ENCODE measurements at places on chromosomes 6 and 20.
A peak's percentile ranks its signal among the peaks of the same experiment; 100 is the strongest.

DNA sequence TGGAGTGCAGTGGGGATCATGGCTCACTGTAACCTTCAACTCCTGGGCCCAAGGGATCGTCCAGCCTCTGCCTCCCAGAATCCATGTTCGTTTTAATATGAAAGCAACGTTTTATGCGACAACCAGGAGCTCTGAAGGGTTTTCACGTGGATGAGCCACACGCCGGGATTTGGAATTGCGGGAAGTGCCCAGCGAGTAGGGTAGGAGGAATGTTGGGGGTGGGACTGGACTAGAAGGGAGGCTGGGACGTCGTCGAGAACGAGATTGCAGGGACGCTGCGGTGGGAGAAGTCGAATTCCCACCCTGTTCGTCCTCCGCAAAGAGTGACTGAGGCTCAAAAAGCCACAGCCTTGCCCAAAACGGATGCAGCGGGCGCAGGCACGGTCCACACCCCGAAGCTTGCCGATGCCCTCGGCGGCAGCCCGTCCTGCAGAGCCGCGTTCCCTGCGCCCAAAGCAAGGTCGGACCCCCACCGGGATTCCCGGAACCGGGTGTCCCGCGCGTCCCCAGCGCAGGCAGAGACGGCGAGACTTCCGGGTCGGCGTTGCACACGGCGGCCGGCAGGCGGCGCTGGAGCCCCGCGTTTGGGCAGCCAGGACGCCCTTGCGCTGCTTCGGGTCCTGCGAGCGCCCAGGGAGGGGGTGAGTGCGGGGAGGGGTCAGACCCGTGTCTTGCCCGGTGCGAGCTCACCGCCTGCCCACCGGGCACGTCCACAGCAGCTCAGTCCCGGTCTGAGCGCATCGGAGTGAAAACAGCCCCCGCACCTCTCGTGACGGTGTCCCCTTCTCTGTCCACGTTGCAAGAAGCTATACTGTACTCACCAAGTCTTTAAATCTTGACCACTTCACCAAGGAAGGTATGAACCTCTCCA, 87.8 kb downstream of the DHX35 start:
- DNase-seq, result no peak

DNA sequence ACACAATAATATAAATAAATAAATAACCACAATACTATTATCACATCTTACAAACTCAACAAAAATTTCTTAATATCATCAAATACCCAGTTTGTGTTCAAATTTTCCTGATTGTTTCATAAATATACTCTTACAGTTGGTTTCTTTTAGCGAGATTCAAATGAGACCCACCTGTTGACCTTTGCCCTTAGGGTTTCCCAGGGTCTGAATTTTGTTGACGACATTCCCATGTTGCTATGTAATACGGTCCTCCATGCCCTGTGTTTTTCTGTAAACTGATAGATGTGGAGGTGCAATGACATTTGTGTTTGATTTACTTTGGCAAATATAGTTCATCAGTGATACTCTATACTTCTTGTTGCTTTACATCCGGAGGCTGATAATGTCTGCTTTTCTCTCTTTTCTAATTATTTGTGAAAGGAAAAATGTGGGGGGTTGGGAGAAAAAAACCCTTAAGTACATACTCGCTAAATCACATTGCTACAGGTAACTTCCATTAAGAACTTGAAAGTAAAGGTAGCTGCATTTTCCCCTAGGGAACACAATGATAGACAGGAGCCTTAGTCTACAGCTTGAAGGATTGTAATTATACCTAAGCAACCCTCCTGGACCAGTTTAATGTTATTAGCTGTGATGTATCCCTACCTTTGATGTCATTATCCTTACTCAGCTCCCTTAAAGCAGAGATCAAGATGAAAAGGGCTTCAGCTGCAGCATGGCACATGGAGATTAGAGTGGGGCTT, 6.6 kb downstream of the MOG start:
- DNase-seq, result no peak

DNA sequence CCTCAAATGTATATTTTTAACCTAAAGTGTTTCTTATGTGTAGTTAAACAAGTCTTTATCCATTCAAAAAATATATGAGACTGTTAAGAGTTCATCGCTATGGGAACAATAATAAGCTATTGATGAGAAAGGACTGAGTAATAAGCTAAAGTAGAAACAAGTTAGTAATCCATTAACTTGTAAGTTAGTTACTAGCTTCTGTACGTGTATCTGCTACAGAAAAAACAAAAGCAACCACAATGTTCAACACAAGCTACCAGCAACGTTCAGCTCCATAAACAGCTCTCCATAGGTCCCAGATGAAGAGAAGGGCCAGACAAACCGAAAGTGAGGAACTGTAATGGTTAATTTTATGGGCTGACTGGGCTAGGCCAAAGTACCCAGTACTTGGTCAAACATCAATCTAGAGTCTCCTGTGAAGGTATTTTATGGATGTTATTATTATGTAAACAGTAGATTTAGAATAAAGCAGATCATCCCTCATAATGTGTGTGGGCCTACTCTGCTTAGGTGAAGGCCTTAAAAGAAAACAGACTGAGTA, 33.8 kb upstream of the FAM135A start:
- no peak for DNase-seq

DNA sequence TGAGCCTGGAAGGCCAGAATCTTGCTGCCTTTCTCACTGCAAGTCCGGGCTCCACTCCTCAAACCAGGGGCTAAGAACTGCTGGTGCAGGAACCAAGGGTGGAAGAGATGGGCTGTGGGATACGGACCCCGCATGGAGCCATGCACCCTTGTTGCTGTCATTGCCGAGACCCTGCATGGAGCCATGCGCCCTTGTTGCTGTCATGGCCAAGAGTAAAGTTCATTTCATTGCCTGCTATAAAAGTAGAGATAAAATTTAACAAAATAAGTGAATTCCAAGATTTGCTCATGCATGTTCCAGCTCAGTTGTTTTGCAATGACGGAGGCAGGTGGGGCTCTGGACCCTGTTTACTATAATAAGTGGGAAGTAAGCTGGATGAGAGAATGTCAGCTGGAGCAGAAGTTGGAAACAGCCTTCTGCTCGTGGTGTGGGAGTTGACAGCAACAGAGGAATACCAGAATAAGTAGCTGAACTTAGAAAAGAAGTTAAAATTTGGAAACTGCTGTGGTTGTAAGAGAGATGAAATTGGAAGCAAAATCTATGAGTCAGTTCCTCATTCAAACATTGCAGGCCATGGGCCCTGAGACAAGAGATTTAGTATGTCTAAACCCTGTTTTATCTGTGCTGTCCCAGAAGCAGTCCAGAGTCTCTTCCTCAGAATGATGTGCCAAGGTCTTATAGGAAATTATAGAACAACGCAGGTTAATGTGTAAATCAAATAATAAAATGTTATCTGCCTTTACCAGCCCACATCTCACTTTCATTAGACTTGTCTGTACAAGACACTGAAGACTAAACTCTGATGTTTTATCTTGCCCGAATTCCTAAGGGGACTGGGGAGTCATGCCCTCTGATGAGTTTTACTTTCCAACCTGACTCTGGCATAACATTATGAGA, 15.8 kb upstream of the THBS2 start:
- DNase-seq, result no peak

GRCh38 chr6:140732155-140732554, 1357.7 kb upstream of the CITED2 start:
- no peak for DNase-seq

DNA sequence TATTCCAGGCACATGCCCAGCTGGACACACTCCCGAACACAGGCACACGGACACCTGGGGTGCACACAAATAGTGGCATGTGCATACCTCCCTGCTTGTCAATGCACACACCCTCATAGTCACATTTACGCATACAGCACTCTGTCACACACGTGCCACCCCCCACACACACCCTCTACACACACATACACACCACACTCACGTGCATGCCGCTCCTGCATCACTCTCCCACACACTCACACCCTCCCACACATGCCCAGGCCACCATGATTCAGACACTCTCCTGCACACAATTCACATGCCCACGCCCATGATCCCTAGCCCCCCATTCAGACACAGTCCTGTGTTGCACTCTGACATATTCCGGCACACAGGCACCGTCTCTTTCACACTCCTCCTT, 13.0 kb downstream of the SIRPA start:
- no peak for DNase-seq

DNA sequence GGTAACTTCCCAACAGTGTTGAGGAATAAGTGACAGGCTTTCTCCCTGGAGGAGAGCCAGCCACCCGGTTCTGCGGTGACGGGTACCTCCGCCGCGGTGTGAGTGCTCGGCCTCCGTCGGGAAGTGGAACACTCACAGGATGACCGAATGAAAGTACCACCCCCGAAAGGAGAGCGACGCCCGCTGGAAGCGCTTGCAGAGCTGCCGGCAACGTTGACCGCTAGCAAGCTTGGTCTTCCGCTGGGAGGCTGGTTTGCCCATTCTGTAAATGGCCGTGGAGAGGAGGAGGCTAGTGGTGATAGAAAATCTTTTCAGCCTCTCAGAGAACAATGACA, 614 bp upstream of the TMEM242 start:
- no peak for DNase-seq

- no peak for DNase-seq
Observed at GRCh38 chr6:30037182-30037788, 23.8 kb upstream of the POLR1H start.

DNA sequence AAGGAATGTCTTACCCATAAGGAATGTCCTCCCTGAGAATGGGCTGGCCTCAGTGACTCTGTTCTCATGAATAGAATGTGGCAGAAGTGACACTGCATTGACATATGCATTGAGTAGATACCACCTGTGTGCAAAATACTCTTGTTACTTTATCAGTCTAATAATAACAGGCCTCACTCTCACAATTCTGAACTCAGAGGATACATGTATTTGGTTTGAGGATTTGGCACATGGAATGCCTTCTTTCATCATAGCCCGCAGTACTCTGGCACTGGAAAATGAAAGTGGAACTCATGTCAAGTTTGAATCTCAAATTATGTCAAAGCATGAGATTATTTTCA, 52.9 kb upstream of the PLCB4 start:
- DNase-seq, result no peak

DNA sequence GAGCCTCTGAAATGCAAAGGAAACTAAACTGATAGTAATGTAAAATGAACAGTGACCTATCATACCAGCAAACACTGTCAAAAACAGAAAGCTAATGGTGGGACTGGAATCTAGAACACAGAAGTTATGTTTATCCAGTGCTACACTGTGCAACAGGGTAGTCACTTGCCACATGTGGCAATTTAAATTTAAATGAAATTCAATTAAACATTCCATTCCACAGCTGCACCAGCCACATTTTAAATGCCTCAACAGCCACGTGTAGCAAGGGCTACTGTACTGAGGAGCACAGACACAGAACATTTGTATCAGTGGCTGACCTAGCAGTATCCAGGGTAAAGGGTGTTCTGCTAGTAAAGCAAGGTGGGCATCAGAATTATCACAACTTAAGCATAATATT, 5.6 kb upstream of the POLR1H start:
- DNase-seq, result no peak

GRCh38 chr20:48679599-48679998, 148.2 kb downstream of the PREX1 start:
- DNase-seq, result no peak

- no peak for DNase-seq
Observed at GRCh38 chr6:2816158-2816557, 25.5 kb downstream of the SERPINB1 start.

DNA sequence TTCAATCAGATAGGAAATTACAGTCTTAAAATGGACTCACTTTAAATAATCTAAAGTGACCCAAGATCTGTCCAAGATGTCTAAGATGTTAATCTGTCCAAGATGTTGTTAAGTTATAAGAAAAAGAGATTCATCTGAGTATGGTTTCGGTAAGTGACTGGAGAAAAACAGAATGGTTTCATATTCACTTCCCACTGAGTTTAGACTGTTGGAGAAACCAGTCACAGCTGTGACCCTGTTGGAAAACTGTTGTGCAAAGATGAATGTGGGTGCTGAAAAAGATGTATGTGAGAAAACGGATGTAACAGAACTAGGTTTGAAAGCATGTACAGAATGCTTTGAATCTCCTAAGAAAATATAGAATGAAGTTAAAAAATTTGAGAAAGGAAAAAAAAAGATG, 325.9 kb downstream of the COL12A1 start:
- DNase-seq, result peak; percentile 34

DNA sequence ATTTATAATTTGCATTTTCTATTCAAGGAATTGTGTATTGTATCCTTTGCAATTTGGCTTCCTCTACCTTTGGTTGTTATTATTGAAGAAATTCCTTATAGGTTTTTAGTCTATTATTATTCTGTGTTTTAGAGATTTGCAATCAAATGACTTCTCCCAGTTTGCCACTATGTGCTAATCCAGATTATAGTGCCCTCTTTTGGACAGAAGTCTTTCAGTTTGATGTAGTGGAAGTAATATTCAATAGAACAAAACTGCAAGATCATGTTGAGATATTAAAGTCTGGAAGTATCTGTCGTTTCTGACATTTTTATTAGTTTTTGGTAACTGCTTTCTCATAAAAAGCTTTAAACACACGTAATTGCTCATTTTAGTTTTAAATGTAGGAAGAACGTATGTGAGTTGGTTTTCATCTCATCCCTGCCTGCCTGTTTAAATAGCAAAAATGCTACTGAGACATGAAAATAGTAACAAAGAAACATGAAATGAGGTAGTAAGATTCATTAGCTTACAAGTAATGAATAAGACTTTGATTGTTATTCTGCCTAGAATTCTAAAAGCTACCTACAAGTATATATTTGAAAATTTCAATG, 72.8 kb downstream of the RTN4IP1 start:
- DNase-seq, result no peak

DNA sequence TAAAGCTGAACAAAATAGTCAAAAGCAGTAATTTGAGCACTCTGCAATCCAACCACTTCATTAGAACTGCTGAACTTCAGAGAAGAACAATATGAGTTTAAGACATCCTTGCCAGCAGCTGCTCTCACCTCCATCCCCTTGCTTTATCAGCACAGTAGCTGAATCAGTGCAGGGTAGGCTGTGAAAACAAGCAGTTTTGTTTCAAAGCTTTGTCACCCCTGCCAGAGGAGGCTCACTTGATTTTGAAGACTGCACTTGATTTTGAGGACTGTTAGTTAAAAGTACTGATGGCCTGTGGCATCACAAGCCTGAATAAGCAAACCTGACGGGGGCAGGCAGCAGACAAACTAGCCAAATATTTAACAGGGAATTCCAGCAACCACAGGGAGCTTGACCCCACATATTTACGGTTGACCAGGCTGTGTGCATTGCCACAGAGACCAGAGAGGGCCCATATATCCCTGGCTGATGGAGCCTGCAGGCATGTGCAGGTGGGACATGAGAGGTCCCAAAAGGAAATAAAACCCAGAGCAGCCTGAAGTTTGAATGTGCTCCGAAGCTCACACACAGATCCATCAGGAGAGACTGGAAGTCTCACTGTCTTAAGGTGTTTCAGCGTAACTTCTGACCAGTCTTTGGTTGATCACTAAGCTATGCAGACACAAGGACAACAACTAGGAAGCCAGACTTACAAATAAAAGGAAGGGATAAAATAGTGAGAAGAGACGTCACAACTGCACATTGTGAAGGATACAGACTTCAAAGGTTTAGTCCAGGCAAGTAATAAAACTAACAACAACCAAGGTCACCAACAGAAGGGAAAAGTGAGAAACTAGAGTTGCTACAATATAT, 97.4 kb downstream of the PDSS2 start:
- DNase-seq, result no peak
